Choroid plexus epithelial cell (primary cell): ENCODE measurements at places on chromosomes 5 and 9.

GRCh38 chr9:124482431-124483031 lies 24.7 kb downstream of the NR5A1 start:
- DNase-seq, result no peak

- peak; percentile 78 for DNase-seq
Measured at GRCh38 chr5:151141535-151141934, 16.0 kb downstream of the ANXA6 start.

DNA sequence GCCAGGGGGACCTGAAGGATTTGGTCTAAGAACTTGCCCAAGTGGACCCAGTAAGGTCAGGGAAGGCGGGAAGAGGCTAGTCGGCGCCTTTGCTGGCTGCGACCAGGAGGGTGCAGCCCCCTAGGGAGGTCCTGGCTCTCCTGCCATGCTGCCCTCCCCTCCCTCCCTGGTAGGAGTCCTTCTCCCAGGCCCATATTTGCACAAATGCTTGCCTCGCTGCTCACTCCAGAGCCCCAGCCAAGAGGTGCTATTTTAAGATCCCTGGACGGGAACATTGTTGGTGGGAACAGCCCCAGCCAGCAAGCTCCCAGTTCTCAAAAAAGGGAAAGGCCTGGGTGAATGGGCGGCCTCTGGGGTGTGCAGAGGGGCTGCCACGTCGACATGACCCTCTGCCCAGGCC lies 4.3 kb upstream of the IL17B start:
- no peak for DNase-seq

- no peak for DNase-seq
Measured at GRCh38 chr5:107103522-107103921, 567.2 kb downstream of the EFNA5 start.

GRCh38 chr9:120885958-120886357 lies 9.0 kb upstream of the PHF19 start:
- DNase-seq, result no peak

- no peak for DNase-seq
Measured at GRCh38 chr5:42400474-42400873, 22.8 kb upstream of the GHR start.

GRCh38 chr5:158643840-158644239 lies 455.9 kb downstream of the EBF1 start:
- peak; percentile 10 for DNase-seq

GRCh38 chr9:94991961-94992907 lies 265.7 kb downstream of the AOPEP start:
- DNase-seq, result no peak

DNA sequence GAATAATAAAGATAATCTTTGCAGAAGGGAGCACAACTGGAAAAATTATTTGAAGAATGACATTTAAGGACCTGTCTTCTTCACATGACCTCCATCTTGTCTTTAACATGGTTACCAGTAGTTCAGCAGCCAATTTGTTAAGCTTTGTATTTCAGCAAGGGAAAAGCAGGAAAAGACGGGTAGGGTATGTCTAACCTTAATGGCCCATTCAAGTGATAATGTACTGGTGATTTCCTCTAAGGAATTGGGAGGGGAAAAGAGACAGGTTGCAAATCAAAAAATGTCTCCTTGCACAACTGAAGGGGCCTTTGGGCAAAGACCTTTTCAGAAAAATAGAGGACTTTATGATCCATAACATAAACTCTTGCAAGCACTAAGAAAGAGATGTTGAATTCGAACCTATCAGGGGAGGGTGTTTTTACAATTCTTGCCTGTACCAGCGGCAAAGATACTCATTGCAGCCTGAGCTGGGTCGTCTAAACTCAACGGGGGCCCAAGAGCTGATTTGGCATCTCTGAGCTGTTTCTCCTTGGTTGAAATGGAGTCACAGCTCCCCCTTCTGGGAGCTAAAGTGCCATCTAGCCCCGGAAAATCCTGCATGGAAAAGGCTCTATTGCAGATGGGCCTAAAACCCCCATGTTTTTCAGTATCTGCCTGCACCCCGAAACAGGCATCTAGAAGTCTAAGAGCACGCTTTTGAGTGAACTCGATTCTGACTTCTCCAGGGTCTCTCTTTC lies 3.8 kb downstream of the BRINP1 start:
- DNase-seq, result peak; percentile 55
